ENCODE measurements at places on chromosomes 5 and 9.

GRCh38 chr5:8399471-8399870 lies 530.5 kb downstream of the MTRR start:
- DNase-seq = no peak

GRCh38 chr5:9898319-9898718 lies 268.2 kb upstream of the TAS2R1 start:
- peak; percentile 37 for DNase-seq

- DNase-seq = no peak
Observed at GRCh38 chr5:108634617-108635288, 112.9 kb upstream of the FER start.

GRCh38 chr5:96922499-96923244 lies 13.2 kb upstream of the LNPEP start:
- no peak for DNase-seq

DNA sequence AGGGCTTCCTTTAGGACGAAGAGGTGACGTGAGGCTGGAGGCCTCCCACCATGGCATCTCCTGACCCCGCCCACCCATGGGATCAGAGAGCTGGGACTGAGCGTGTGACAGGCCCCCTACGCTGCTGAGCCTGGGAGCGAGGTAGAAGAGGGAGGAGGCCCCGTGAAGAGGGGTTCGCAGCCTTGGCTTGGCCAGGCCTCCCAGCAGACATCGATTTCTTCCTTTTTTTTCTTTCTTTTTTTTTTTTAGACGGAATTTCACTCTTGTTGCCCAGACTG lies 39.5 kb downstream of the PTGES start:
- no peak for DNase-seq

DNA sequence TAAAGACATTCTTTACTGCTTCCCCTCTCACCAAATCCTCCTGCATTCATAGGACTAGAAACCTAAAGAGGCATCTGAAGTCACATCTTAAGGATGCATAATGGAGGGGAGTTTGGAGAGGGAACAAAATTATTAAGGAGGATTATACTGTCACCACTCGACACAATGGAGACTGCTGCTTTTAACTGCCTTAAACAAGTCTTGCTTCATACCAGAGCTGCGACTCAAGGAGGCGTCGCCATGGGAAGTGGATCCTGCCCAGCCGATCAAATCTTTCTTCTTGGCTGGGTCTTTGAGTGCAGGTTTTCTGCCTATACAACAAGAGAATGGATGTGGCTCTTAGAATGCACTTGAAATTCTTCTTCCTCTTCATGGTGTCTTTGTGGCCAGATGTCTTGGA lies 66.7 kb upstream of the FOXE1 start:
- DNase-seq = peak; percentile 37

DNA sequence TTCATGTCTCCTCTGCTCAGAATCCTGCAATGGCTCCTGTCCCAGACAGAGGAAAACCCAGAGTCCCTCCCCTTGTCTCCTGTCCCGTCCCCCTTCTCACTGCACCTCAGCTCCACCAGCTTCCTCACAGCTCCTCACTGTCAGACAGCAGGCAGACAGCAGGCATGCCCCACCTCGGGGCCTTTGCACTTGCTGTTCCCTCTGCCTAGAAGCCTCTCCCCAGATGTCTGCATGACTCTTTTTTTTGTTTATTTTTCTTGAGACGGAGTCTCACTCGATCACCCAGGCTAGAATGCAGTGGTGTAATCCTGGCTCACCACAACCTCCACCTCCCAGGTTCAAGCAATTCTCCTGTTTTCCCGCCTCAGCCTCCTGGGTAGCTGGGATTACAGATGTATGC lies 8.8 kb upstream of the SLC6A7 start:
- DNase-seq = peak; percentile 81

- no peak for DNase-seq
Observed at GRCh38 chr5:33841891-33842290, 49.9 kb downstream of the ADAMTS12 start.

GRCh38 chr5:96227957-96228356 lies 205.1 kb downstream of the PCSK1 start:
- no peak for DNase-seq

GRCh38 chr9:109974143-109974917 lies 194.3 kb downstream of the PALM2AKAP2 start:
- DNase-seq = no peak

DNA sequence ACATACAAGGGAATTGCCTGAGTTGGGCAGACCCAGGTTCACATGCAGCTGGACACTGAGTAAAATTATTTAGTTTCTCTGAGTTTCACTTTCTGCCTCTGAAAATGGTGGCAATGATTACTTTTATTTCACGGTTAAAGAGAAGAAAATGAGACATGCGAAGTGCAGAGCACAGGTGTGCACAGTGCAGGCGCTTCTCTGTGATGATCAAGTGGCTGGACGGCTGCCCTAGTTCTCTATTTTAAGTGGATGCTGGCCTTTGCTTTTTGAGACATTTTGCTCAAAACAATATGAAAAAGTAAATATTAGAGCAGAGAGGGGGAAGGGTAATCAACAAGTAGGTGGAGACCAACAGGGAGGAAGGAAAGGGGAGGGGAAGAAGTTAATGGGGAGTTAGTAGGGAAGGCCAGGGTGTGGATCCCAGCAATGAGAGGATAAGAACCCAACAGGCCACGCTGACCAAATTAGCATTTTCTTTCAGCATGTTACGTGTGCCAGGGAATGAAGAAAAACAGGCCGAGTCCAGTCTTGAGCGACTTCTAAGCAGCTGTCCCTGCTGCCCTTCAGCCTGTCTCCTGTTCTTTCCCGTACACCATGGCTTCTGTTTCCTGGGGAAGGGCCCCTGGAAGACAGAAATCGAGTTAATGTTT lies 16.1 kb downstream of the SNX18 start:
- DNase-seq = no peak

- peak; percentile 78 for DNase-seq
Observed at GRCh38 chr5:96037128-96037527, 75.5 kb upstream of the ELL2 start.

DNA sequence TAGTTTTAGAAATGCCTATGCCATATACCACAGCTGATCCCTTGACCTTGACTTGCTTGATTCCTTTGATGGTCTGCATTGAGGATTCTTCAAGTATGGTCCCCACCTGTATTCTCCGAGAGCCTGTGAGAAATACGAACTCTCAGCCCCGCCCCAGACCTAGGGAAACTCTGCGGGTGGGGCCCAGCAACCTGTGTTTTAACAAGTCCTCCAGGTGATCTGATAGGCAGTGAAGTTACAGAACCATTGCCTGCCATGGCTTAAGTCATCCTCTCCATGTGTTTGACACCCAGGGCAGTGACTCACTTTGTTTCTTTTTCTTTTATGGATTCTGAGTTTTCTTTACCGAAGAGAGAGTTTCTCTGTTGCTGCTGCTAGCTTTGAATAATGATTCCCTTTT lies 18.5 kb downstream of the FRMPD1 start:
- DNase-seq = no peak

DNA sequence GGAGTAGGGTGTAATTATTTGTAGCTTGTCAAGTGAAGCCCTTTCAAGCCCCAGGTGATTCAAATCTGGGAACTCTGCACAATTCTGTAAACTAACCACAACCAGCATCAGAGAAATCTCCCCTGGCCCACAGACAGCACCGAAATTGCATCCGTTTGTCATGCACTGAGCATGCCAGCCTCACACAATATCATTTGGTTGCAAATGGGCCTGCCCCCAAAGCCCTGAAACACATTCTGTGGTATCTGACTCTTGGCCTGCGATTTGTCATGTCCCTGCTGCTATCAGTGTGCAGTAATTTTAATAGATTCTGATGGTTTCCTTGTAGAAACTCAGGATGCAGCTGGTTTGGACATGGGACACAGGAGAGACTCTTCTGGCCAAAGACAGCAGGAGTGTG lies 35.3 kb downstream of the SNX24 start:
- DNase-seq = no peak

- no peak for DNase-seq
Observed at GRCh38 chr5:169272111-169272510, 28.8 kb downstream of the SLIT3 start.

GRCh38 chr5:74295676-74296075 lies 344.9 kb downstream of the ENC1 start:
- DNase-seq = no peak

GRCh38 chr5:39696672-39697398 lies 272.1 kb upstream of the DAB2 start:
- peak; percentile 12 for DNase-seq

DNA sequence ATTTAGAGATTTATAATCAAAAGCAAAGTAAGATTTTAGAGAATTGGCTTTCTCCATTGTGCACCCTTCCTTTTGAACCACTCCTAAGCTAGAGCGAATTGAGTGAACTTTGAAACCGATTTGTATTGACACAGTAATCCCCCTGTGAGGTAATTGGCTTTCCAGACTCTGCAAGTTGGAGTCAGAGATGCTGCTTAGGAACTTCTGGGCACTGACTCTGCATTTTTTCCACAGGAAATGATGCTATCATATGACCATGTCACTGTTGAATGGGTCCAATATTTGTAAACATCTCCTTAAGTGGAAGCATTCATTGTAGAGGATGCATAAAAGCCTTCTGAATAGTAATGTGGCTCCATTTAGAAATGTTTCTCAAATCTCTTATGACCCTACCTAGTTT lies 394.4 kb upstream of the ZNF608 start:
- DNase-seq = peak; percentile 92

DNA sequence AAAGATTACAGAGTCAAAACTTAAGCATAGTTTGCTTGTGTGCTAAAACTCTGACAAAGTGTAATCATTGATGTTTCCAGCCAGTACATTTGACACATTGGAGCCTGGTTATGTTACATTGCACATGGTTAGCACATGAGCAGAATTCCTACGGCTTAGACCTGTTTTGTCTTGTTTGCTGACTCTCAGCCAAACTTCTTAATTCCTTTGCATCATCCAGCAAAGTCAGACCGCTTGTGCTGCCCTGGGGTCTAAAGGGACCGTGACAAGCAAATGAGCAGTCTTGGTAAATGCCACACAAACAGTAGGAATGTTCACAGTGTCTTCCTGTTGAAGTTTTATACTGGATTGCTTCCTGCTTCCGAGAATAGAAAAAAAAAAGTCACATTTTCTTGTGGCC lies 72.0 kb upstream of the ENTREP1 start:
- DNase-seq = peak; percentile 54

DNA sequence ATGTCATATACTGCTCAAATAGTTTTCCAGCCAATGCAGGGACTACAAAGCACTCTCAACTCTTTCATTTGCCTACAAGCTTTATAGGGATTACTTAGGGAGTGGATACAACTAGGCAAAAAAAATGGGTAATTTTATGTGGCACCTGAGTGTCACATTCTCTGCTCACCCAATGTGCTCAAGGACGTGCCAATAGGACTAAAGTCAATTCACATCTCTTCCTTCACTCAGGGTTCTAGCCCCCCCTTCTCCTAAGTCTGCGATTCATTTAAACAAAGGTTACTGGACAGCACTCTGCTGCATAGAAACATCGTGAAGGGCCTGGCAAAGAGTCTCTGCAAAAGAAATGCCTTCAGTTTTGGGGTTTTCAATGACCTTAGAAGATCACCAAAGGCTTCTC lies 142.3 kb downstream of the TSSK1B start:
- no peak for DNase-seq

GRCh38 chr5:134122530-134122929 lies 8.0 kb downstream of the TCF7 start:
- no peak for DNase-seq

- peak; percentile 34 for DNase-seq
Observed at GRCh38 chr5:157137691-157138090, 5.0 kb downstream of the MED7 start.

GRCh38 chr9:20405078-20405477 lies 217.2 kb downstream of the MLLT3 start:
- DNase-seq = peak; percentile 15

- DNase-seq = no peak
Observed at GRCh38 chr5:136754216-136754615, 388.9 kb upstream of the TRPC7 start.

DNA sequence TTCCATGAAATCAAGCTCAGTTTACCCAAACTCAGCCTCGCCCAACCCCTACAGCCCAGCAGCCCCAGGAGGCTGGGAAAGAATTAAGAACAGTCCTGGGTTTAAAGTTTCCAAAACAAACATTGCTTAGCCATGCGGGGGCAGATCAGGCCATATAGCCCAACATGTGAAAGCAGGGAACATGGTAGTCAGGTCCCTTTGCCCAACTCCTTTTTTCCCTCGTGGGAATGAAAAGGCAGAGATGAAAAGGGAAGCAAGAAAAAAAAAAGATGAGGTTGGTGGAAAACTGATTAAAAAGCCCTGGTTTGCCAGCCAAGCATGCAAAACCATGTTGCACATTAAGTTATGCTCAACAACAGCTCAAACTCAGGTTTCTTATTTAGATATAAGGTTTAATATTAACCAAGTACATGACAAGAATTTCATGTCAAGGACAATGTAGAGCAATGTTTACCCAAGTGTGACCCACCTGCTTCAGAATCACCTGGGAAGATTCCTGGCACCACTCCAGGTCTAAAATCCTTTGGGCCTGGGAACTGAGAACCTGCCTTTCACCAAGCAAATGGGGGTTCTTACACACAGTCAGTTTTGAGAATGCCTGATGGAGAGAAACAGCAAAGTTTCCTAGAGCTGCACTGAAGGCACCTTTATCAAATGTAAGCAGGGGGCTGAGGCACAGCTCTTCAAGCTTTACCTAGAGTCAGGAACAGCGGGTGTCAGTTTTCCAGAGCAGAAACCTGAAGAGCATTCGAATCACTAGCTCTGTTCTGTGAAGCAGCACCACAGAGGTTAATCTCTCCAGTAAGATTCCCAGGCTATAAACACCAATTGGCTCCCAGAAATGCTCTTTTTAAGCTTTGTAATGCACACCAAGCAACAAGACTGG lies 1.7 kb downstream of the FREM1 start:
- no peak for DNase-seq

GRCh38 chr5:140780512-140780911 lies 5.4 kb upstream of the PCDHA1 start:
- DNase-seq = no peak

GRCh38 chr5:140338336-140338735 lies 8.1 kb downstream of the HBEGF start:
- peak; percentile 29 for DNase-seq

DNA sequence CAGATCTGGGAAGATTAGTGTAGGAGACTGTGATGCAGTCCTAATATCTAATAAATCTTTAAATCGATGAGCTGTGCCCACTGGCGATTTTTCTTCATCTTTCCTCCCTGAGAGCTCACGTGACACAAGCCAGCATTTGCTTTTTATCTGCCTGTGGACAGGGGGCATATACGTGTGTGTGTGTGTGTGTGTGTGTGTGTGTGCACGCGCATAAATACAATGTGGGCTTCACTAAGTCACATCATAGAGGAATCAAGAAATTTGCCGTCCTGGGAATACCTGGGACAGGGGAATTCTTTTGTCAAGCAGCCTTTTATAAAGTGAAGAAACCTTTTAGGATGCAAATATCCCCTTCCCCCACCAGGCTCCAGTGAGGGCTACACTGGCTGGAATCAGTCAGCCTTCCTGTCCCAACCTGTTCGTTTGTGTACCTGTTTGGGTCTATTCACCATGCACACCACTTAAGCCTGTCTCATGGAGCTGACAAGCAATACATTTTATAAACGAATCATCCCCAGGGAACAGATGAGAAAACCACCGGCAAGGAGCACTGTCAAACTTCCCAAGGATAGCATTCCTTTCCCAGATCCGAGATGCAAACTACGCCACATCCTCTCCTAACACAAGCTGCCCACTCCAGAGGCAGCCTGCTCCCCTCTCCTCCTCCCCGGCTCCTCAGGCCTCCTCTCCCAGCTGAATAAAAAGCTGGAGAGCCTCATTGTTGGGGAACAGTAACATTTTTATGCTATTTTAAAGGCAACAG lies 2.7 kb downstream of the EPB41L4B start:
- no peak for DNase-seq
